ENCODE measurements at places on chromosomes 6 and 20.

GRCh38 chr6:165439928-165440554 lies 130.6 kb upstream of the C6orf118 start:
- DNase-seq: no peak

DNA sequence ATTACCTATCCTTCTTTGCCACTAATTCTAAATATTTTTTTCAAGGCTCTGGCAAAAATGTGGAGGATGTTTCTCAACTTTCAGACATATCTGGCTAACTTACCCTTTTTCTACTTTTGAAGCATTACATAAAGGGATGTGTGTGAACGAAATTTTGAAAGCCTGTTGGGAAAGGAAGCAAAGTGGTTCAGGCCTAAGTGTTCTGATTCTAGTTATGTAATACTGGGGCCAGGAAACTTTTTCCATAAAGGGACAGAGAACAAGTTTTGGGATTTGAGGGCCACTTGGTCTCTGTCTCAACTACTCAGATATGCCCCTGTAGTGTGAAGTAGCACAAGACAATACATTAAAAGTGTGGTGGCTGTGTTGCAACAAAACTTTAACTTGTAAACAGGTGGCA lies 721.8 kb downstream of the PHF3 start:
- DNase-seq: no peak

DNA sequence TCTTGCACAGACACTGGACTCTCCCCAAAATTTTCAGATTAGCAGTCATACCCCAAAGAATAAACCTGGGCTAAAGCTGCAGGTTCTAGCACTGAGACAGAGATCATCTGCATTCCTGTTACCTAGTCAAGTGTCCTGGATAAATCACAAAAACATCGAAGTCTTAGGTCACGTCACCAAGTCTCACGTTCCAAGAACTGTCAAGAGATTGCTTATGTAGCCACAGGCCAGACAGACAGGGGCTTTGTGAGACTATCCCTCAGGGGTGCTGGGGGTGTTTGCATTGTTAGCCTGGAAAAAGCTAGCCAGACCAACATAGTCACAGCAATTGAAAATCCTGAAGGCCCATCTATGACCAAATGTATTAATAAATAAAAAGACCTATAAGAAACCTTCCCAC lies 243.1 kb upstream of the PREP start:
- DNase-seq: no peak

DNA sequence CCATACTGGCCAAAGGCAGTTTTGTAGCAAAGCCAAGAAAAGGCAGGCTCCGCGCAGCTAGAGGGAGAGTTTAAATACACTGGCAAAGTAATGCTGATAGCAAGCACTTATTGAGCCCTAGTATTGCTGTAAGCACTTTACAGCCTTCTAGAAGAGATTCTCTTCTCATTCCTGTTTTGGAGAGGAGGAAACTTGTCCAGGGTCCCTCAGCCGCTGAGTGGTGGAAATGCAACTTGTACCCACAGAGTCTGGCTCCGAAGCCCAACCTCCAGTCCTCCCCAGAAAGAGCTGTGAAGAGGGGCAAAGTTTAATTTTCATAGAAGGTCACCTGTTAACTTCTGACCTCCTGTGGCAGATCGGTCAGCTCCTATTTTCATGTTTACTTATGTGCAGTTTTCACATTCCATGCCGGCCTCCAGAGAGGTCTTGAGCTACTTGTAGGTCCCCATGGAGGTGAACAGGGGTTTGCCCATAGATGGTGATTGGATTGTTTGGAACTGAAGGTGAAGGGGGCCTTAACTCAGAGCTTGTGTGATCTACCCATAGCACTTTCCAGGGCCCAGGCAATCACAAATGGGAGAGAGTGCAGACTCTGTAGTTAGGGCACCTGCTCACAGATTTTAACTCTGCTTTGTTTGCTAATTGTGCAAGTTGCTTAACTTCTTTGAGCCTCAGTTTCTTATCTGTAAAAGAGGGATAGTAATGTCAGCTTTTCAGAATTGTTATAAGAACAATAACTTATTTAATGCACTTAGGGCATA lies 70.7 kb downstream of the LYRM2 start:
- DNase-seq: no peak

GRCh38 chr20:46400253-46400652 lies 6.2 kb downstream of the ELMO2 start:
- DNase-seq: no peak

- peak; percentile 71 for DNase-seq
Measured at GRCh38 chr20:63520504-63520933, at the start of gene PPDPF. PPDPF (plus strand) TSS chr20:63520765; CDS start chr20:63521309, 544 bp downstream.

DNA sequence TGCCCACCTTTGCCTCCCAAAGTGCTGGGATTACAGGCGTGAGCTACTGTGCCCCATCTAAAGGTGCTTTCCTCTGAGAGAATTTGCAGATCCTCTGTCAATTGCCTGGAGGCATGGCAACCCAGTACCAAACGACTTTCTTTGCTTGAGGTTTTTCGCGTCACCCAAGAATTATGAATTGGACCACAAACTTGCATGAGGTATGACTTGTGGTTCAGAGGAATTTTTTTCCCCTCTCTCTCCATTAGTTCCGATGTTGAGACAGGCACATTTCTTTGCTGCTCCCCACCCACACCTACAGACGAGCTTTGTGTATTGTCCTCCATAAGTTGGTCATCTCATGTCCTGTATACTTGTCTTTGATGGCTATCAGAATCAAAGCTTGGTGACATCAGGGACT lies 11.8 kb upstream of the SCAF8 start:
- DNase-seq: no peak

DNA sequence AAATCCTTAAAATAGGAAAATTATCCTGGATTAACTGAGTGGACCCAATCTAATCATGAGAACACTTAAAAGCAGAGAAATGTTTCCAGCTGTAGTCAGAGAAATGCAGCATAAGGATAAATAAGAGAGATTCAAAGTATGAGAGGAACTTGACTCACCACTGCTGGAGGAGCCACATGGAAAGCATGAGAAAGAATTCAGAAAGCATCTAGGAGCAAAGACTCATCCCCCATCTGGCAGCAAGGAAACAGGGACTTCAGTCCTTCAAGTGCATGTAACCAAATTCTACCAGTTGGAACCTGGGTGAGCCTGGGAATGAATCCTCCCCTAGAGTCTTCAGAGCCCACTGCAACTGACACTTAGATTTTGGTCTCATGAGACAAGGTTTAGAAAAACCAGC lies 33.7 kb downstream of the RNF146 start:
- no peak for DNase-seq

- no peak for DNase-seq
Measured at GRCh38 chr20:15886250-15886649, 687.0 kb downstream of the KIF16B start.

GRCh38 chr20:34193051-34193450 lies 48.2 kb upstream of the ASIP start:
- DNase-seq: no peak

All from activated T-helper 1 cell treated with anti-CD3 and anti-CD28 coated beads, Interleukin-2, amount 50 U/mL, for 16 hours (primary cell).